CD8-positive, alpha-beta memory T cell (primary cell): ENCODE measurements at places on chromosomes 6 and 20. TPM values are rescaled to one million over a fixed set of nuclear protein-coding genes. Genes with fewer than 3 reads are reported as not detected.

GRCh38 chr20:17276101-17276500 is 49.3 kb downstream of the PCSK2 start:
- no peak for DNase-seq

GRCh38 chr20:32189123-32189410 is 18.5 kb downstream of the PLAGL2 start:
- no peak for DNase-seq

DNA sequence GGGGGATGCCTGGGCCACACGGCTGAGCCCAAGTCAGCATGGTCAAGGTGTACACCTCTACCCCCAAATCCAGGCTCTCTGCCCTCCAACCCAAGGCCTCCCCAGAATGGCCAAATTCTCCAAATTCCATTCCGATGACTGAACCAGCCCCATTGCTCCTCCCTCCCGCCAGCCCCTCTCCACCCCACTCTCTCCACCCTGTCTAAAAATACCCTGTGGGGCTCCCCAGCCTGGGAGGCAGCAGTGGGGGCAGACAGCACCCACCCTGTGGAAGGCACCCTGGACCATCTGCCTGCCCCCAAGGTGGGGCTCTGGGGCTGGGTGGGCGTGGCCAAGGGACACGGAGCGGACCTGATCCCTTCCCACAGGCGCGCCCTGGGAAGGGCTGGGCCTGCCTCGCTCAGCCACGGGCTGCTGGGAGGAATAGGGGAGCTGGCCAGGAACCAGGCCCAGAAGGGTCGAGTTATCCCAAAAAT is 11.4 kb downstream of the TEAD3 start:
- no peak for DNase-seq

DNA sequence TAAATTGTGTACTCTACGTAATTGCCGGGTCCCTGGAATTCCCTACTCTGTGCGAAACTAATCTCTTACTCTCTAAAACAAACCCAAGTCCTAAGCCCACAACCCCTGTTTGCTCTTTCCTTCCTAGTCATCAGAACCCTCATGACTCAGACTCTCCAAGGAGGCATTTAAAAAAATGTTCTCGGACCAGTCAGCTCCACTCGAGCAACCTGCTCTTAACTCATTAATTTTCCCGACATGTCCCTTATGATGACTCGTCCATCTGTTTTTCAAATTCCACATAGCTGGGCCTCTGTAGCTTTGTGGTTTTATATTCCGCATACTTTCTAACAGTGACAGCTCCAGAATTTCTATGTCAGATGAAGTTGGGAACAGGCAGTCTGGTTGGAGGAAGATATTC is 2.6 kb upstream of the MUC22 start:
- DNase-seq, result no peak

GRCh38 chr20:47066484-47067270 is 172.0 kb downstream of the EYA2 start:
- no peak for DNase-seq

- no peak for DNase-seq
These were observed 43.9 kb downstream of the TFEB start for GRCh38 chr6:41691426-41692079.

- no peak for DNase-seq
These were observed 171.2 kb upstream of the THBS2 start for GRCh38 chr6:169424821-169425240.

DNA sequence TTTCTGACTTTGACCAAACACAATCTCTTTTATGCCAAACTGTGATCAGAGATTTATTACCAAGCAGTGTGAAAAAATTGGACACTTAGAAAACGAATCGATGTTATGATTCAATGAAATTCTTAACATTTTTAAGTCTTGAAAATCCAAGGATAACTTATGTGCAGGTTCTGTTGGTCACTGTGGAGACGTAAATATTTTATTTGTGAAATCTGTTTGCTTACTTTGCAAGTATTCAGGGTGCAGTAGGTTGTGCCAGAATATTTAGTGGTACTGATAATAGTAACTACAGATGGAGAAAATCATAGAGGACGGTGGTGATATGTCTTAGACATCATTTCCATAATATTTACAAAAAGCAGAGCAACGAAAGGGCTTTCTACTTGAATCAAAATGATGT is 97.3 kb downstream of the BMP2 start:
- no peak for DNase-seq

The OR2J3 gene
- not detected for total RNA-seq

The PHACTR1 gene
- 0.04 TPM for total RNA-seq
